Activated CD8-positive, alpha-beta memory T cell treated with anti-CD3 and anti-CD28 coated beads for 48 hours (primary cell): ENCODE measurements at places on chromosomes 16 and 17.

DNA sequence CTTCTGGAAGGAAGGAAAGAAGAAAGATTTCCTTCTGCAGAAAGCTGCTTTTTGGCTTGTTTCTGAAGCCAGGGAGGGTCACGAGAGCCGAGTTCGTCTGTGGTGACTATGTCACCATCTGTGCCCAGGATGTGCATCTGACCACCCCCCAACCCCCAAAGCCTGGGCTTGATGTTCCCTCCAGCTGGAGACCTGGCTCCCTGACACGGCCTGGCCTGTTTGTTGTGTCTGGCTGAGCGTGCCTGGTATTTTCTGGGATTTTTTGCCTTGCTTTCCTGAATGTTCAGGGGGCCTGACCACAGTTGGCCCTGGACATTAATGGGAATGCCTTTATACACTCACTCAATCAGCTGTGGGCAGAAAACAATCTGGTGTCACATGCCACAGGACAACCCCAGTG lies 38.9 kb downstream of the LGALS9 start:
- DNase-seq, result no peak

- no peak for DNase-seq
These were observed 77.1 kb downstream of the STX8 start for GRCh38 chr17:9498490-9498889.

DNA sequence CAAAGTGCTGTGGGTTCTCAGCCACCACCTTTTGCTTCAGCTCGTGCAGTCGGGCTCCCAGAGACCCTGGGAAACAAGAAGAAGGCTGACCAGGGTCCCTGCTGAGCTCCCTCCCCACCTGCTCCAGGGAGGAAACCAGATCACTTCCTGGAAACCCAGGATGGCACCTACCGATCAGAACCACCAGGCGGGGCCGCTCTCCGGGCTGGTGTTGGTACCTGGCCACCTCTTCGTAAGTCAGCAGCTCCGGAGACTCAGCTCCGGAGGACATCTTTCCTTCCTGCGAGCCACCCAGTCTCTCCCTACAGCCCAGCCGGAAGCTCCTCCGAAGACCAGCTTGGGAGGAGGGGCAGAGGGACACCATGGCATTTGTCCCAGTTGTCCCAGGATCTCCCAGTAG lies 18.9 kb downstream of the MPP3 start:
- DNase-seq, result no peak

GRCh38 chr17:82095777-82096708 lies 2.0 kb downstream of the FASN start:
- DNase-seq, result no peak

DNA sequence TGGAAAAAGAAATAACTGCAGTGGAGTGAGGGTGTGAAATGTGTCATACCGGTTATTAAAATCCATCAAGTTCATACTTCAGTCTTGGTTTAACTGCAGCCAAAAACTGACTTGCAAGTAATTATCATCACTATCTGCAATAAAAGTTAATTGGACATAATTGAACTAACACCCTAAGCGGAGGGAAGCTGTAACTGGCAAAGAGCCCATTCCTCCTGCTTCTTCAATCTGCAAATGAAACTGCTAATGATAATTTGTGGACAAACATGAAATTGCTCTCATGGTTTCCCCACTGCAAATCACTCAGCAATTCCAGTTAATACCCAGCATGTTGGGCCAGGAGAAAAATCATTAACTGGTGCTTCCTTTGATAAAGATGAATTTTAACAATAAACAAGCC lies 46.5 kb downstream of the FAM222B start:
- no peak for DNase-seq

GRCh38 chr16:50252874-50253513 lies 13.4 kb upstream of the ADCY7 start:
- no peak for DNase-seq

GRCh38 chr16:84246679-84247077 lies 6.9 kb upstream of the KCNG4 start:
- no peak for DNase-seq

GRCh38 chr16:4350365-4350786 lies 745 bp downstream of the PAM16 start:
- DNase-seq, result no peak

- DNase-seq, result peak; percentile 44
These were observed 13.4 kb upstream of the SULT1A1 start for GRCh38 chr16:28623172-28623711.
